ENCODE measurements at places on chromosomes 5 and 9.

DNA sequence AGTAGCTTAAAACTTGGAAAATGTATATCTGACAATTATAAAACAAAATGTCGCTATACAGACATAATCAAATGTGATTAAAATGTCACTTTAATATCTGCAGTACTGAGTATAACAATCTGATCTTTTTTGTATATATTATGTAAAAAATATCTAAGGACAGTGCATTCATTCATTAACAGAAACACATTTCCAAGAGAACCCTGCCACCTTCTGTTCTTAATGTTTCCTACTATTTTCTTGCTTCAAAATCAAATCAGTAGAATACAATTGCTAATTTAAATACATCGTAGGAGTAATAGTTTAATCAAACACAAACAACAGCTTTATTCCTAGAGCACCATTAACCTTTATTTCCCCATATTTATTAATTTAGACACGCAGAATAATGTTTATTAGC lies 142.6 kb upstream of the ST8SIA4 start:
- DNase-seq, result no peak

- no peak for DNase-seq
Measured at GRCh38 chr5:149450199-149450598, 71.1 kb upstream of the IL17B start.

GRCh38 chr9:124964056-124964455 lies 23.2 kb upstream of the GOLGA1 start:
- DNase-seq, result no peak

DNA sequence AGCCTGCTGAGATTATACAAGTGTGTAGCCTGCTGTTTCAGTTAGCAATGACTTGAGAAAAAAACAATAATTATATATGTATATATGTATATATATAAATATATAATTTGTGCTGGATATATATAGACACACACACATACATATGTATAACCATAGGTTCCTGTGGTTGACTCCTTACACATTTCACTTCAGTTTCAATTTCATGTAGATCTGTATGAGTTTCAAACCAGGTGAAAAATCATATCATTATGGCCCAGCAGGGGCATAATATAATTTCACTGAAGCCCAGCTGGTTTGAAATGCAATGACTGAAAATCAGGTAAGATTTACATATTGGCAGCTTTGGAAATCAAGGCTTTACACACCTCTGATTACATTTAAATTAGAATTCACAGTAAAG lies 690.4 kb upstream of the CDH18 start:
- DNase-seq, result no peak

GRCh38 chr5:113950186-113950585 lies 411.7 kb upstream of the KCNN2 start:
- no peak for DNase-seq

DNA sequence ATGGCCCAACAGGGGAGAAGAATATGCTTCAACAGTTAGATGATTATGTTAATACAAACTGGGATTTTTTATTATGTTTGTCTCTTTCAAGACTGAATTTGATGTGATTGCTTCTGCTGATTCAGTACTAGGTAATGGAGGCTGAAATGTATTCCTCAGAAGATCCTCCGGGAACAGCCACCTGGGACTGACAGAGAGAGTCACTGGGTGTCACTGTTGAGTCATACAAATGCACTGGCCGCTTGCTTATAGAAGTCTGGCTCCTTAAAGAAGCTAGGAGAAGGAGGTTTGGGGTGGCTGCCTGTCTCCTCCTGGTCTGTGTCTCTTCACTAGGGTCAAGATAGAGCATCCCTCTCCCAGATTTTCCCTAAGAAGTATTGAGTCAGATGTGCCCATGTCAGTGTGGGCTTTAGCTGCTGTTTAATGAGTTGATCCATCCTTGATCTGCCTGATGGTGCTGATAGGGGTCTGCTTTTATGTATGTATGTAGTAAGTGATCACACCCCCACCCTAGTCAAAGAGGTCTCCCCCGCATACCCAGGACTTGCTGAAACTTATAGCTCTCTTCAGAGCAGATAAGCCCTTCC lies 773.4 kb downstream of the BRINP1 start:
- DNase-seq, result no peak

- DNase-seq, result no peak
Measured at GRCh38 chr5:127353327-127353726, 62.7 kb downstream of the MEGF10 start.

DNA sequence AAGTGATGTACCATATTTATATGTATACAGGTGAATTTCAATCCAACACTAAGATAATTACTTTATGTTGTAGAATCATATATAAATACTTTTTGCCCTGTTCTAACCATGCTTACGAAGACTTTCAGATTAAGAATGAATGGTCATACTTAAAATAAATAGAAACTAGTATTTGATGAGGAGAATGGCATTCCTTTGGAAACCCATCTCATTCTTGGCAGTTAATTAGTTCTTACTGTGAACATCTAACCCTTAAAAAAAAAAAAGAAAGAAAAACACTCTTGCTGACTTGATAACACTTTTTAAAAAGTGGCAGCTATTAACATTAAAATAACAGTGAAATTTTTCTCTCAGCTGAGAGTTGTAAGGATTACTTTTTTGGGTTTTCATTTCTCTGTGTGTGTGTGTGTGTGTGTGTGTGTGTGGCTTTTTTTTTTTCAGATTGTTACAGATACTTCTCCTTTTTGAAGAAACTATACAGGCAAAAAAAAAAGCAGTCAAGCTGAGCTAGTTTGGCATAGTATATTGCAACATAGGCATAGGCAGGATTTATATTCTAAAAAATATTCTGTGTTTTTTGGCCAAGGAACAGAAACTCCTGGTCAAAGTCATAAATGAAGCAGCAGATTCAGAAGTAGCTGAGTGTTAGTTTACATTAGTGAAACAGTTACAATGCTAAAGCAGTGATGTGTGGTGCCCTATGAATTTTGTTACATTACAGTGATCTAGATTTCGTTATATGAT lies 163.5 kb downstream of the CD180 start:
- DNase-seq, result no peak

GRCh38 chr5:168136340-168136739 lies 155.1 kb upstream of the WWC1 start:
- DNase-seq, result no peak

DNA sequence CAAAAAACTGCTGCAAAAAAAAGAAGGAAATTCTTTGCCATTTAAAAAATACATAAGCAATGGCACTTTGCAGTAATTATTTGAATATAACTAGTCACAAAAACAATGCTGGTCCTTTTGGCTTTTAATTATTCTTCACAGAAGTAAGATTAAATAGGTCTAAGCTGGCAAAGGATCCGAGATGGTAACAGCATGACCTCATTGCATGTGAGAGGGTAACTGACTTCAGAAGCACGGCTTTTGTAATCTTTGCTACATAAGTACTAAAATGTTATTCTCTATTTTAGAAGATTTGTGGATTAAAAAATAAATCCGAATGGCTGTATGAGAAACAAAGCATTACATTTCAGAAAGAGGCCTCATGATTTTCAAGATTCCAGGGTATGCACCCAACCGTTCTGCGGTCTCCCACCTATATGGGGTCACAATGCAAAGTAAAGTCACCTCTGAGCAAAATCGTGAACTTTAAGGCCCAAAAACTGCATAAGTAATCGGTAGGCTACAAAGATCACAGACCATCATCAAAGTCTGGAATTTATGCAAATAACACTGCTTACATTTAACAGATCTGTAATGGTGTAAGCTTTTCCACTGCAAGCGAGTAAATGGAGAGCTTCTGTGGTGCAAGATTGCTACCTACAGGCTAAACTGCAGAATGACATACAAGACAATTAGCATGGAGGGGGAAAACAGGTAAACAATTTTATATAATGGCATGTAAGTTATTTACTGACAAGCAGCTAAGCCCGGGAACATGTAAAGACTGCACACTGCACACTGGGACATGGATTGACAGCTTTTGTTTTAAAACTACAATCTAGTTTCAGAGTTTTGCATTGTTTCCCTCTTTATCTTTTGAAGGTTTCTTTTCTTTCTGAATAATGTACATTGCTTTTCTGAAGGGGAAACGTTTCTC lies 231.6 kb downstream of the SLF1 start:
- peak; percentile 27 for DNase-seq

- DNase-seq, result no peak
Measured at GRCh38 chr9:16318516-16319060, 551.9 kb downstream of the BNC2 start.

- DNase-seq, result no peak
Measured at GRCh38 chr9:109859447-109859846, 79.4 kb downstream of the PALM2AKAP2 start.

DNA sequence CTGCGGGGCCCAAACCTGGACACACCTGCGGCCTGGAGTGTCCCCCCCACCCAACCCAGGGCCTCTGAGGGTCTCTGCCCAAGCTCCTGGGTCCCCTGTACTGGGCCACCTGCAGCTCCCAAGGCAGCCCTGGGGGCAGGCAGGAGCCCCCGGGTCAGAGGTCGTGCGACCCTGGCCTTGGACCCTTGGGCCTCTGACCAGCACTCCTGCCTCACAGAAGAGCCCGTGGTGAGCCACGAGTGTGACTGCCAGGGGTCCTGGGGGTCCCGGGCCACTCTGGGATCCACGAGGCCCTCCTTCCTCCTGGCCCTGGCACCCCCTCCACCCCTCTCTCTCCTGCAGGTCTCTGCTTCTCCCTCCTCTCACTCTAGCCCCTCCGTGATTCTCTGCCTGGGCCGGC lies 5.0 kb upstream of the PTGDS start:
- DNase-seq, result no peak

- DNase-seq, result no peak
Measured at GRCh38 chr9:89803403-89803802, 198.6 kb downstream of the GADD45G start.

GRCh38 chr9:110156902-110157301 lies 51.1 kb downstream of the C9orf152 start:
- DNase-seq, result no peak

GRCh38 chr9:90070056-90070455 lies 465.2 kb downstream of the GADD45G start:
- no peak for DNase-seq

DNA sequence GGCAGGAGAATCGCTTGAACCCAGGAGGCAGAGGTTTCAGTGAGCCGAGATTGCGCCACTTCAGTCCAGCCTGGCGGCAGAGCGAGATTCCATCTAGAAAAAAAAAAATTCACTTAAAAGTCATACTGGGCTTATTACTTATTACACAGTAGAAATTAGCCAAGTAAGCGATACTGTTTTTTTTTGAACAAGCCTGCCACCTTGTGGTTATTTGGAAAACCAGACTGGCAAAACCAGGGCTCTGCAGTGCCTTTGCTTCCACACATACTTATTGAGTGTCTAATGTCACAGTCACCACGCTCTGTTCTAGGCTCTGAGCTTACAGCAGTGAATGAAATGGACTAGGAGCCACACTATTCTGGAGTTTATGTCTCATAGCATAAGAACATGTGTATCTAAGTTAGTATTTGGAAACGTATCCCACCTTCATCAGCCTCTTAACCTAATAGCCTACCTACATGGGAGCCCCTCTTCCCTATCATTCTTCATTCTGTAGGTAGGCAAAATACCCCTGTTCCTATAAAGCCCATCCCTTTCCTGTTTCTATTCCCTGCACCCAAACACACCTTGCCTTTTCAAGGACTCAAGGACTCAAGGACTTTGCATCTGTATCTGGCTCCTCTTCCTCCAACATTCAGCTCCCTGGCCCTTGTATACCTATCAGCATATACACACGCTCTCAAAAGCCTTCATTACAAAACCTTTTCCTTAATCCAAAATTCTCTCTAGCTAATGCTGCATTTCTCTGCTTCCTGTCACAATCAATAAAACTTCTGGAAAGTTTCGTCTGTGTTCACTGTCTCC lies 13.9 kb upstream of the BASP1 start:
- peak; percentile 40 for DNase-seq

DNA sequence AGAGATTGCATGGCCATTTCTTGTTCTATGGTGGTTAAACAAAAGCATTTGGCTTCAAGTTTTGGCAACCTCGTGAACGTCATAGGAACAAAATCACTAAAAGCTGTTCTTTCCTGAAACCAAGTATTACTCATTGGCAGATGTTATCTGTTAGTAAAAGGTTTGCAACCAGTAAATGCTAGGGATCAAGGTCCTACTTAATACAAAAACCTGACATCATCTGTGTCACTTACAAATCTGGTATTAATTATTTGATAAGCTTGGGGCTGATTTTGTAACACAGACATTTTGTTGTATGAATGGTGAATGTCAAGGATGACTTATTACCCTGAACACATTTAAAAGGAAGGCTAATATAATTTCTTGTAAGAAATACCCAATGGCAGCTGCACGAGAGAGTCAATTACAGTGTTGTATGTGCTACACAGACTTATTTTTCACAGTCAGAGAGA lies 486.4 kb upstream of the ZNF608 start:
- no peak for DNase-seq

DNA sequence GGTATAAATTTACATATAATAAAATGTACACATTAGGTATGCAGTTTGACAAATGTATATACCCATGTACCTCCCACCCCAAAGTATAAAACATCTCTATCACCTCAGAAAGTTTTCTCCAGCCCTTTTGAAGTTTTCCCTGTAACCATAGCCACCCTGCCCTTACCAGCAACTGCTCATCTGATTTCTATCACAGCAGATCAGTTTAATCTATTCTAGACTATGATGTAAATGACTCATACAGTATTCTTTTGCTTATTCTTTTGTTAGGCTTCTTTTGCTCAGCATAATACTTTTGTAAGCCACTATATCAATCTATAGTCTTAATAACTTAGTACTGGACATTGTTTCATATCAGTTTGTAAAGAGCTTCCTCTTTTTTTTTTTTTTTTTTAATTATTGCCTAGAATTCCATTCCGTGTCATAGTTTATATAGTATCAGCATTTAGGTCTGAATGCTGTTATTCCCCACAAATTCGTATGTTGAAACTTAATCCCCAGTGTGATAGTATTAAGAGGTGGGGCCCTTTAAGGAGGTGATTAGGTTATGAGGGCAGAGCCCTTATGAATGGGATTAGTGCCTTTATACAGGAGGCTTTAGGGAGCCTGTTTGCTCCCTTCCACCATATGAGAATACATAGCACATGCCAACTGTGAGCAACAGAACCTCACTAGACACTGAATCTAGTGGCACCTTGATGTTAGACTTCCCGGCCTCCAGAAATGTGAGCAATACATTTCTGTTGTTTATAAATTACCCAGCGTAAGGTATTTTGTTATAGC lies 20.3 kb downstream of the MELK start:
- DNase-seq, result no peak

- peak; percentile 56 for DNase-seq
Measured at GRCh38 chr9:976943-977837, 735 bp downstream of the DMRT3 start.

DNA sequence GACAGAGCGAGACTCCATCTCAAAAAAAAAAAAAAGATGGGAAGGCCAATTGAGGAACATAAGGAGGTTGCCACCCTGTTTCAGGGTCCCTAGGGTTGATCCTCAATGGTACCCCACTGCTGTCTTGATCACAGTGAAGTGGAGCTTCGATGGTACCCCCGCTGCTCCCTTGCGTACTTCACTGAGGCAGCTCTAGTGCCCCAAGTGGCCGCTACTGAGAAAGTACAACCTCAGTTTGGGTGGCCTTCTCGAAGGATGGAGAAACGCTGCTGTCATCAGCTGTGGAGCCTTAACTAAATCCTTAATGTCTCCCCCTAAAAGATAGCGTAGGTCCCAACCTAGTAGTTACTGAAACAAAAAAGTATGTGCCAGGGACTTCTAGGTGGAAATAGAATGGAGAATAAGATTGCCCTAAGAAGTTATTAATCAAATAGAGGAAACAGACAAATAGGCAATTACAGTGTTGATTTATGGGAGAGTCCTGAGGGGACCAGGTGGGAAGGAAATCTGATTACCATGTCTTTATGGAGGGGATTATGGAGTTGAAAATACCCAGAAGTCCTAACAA lies 6.3 kb downstream of the TESK1 start:
- no peak for DNase-seq

Data from NCI-H1105 (cell line).